Activated CD4-positive, alpha-beta T cell treated with anti-CD3 and anti-CD28 coated beads, Interleukin-2, Interleukin-4, amounts not matched to agents 100 ng/mL and 50 ng/mL, durations not matched to agents 16 hours and 8 hours (primary cell): ENCODE measurements at places on chromosomes 11 and 22.

GRCh38 chr11:60251485-60252212 lies 8.7 kb upstream of the MS4A4E start:
- peak; percentile 21 for DNase-seq

- no peak for DNase-seq
Observed at GRCh38 chr11:35893796-35894475, 49.9 kb upstream of the LDLRAD3 start.

GRCh38 chr11:32297611-32298011 lies 137.7 kb downstream of the WT1 start:
- peak; percentile 42 for DNase-seq

DNA sequence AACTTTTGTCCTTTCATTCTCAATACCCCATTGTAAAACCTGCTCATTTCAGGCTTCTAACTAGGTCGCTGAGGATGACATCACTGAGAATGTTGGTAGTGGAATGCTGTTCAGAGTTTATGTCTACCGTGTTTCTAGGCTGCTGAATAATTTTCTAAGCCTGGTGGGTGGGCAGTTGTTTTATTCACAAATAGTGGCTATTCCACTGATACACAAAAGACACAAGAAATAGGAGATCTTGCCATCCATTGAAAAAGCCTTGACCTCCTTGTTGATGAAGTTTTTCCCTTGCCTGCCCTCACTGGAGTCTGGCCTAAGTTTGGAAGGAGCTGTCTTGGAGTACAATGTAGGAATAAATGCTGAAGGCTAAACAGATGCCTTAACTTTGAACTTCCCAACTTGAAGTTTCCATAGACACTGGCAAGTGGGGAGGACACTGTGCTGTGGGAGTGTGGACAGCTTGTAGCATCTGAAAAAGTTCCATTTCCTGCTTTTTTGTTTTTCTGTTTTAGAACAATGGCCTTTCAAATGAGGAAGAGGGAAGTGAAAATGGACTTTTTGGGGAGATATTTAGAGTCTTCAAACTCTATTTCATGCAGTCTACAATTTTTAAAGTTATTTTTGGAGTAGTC lies 59.2 kb downstream of the TRIM44 start:
- DNase-seq: no peak

GRCh38 chr11:1342946-1343345 lies 33.5 kb upstream of the TOLLIP start:
- no peak for DNase-seq

- no peak for DNase-seq
Observed at GRCh38 chr22:29642694-29643093, 39.3 kb downstream of the NF2 start.

GRCh38 chr11:55357560-55358184 lies 10.1 kb upstream of the OR4A15 start:
- peak; percentile 0 for DNase-seq

DNA sequence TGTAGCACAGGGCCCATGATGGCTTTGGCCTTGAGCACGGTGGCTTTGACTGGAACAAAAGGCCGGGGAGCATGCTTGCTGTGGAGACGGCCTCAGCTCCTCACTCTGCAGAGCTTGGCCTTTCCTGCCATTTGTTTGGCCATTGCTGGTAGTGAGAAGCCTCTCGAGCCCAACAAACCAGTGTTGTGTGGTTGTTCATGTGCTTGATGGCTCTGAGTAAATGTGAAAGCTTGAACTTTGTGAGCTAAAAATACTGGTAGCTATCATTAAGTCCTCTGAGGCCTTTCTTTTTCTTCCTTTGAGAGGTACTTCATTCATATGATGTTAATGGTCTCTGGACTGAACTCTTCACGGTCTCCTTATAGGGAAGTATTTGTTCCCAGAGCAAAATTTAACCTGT lies 39.6 kb downstream of the NAT10 start:
- no peak for DNase-seq

DNA sequence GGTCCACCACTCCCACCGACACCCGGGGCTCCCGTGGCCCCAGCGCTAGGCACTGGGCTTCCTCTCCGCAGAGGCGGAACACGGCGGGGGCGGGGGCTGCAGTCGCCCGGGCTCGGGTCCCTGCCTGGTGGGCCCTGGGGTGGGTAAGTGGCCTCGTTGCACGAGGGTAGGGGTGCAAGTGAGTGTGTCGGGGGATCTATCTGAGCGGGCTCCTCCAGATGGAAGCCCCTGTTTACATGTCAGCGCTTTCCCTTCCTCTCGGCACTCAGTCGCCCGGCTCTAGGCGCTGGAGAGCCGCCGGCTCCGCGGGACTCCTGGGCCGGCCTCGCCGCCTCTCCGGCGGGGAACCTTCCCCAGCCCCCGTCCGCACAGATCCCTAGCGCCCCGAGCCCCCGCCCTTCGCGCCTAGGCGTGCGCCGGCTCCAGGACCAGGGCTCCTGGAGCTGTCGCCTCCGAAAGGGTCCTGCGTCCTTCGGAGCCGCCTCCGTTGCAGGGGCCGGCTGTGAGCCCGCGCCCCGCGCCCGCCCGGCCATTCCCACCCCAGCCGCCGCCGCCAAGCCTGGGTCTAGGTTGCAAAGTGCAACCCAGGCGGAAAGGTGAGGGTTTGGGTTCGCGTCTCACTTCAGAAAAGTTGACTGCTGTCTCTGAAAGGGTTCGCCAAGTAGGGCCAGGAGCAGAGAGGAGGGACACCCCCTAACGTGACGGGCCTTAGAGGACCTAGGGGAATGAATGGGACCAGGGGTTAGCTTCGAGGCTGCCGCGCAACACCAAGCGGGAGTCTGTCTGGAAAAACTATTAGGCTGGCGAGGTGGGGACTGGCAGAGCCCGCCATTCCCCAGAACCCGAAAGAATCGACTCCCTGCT lies 978 bp downstream of the FLI1 start:
- no peak for DNase-seq

- DNase-seq: no peak
Observed at GRCh38 chr11:91986218-91986617, 238.4 kb upstream of the FAT3 start.
